ENCODE measurements at places on chromosomes 11 and 22.

GRCh38 chr22:32558681-32559355 is 84.2 kb downstream of the FBXO7 start:
- DNase-seq: no peak

GRCh38 chr11:65419772-65420481 is 2.7 kb upstream of the NEAT1 start:
- DNase-seq: peak; percentile 48

- no peak for DNase-seq
Measured at GRCh38 chr11:123202155-123203151, 7.4 kb upstream of the CLMP start.

DNA sequence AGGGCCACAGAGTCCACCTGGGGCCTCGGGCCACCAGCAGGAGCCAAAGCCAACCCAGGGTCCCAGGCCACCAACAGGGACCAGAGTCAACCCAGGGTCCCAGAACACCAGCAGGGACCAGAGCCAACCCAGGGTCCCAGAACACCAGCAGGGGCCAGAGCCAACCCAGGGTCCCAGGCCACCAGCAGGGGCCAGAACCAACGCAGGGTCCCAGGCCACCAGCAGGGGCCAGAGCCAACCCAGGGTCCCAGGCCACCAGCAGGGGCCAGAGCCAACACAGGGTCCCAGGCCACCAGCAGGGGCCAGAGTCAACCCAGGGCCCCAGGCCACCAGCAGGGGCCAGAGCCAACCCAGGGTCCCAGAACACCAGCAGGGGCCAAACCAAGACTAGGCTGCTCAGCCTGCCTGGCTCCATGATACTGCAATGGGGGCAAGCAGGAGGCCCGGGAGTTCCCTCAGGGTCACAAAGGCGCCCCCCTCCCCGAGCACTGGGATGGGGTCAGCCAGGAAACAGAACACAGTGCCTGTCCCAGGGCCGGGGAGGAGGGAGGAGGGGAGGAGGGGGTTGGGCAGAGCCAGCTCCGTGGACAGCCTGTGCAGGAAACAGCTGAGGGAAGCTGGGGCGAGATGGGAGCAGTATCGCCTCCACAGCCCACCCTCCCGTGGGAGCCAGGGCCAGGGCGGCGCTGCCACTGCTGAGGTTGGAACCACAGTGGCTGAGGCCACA is 62.0 kb upstream of the PRR5 start:
- DNase-seq: no peak

DNA sequence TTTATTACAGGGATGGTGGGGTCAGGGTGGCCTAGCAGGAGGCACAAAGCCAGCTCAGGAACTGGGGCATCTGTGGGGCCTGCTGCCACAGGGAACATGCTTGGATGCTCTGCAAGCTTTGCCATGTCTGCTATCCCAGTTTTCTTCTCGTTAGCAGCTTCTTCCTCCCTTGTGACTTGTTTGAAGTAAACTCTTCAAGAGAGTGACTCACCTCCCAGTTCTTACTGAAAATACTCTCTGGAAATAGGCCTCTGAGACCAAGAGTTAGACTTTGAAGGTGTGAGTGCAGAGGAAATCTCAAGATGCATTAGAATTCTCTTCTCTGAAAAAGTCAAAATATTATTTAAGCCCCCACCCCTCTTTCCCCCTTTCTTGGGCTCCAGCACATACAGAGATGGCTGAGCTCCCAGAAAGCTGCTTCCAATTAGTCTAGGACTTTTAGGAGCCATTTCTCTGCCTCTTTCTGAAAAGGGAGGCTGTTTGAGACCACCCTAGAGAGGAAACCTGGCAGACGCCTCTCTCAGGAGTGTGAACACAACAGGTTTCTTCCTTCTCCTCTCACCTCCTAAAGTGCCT is 15.1 kb downstream of the CWC15 start:
- no peak for DNase-seq

GRCh38 chr11:65868907-65869306 is 3.7 kb downstream of the EFEMP2 start:
- DNase-seq: no peak

GRCh38 chr11:12042215-12042676 is 33.8 kb upstream of the DKK3 start:
- DNase-seq: no peak

DNA sequence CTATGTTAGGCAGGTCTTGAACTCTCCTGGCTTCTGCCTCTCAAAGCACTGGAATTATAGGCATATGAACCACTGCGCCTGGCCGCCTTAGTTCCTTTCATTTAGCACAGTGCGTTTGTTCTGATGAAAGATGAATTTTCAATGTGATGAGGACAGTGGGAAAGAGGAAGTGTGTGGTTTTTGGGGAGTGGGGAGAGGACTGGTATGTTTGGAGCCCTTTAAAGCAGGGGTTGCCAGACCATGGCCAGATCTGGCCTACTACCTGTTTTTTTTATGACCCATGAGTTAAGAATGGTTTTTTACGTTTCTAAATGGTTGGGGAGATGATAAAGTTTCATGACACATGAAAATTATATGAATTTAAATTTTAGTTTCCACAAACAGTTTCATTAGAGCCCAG is 12.5 kb downstream of the ATXN10 start:
- no peak for DNase-seq

- no peak for DNase-seq
Measured at GRCh38 chr22:49829044-49829853, 1.6 kb upstream of the BRD1 start.

- no peak for DNase-seq
Measured at GRCh38 chr11:58998480-58999290, 59.4 kb downstream of the GLYATL1 start.

DNA sequence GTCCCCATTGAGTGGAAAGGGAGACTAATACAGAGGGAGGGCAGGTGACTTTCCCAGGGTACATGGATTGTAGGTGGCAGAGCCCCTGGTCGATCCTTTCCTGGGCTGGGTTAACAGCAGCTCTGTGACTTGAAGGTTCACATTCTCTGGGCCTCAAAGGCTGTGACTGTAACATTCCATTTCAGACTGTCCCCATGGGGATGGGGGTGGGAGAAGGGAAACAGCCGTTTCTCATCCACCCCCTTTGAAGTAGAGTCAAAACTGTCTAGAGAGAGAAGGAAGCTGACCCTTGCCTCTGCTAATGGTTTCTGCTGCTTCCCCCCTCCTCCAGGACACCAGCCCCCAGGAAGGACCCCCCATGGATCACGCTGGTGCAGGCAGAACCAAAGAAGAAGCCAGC is 19.2 kb downstream of the MICALL1 start:
- no peak for DNase-seq

DNA sequence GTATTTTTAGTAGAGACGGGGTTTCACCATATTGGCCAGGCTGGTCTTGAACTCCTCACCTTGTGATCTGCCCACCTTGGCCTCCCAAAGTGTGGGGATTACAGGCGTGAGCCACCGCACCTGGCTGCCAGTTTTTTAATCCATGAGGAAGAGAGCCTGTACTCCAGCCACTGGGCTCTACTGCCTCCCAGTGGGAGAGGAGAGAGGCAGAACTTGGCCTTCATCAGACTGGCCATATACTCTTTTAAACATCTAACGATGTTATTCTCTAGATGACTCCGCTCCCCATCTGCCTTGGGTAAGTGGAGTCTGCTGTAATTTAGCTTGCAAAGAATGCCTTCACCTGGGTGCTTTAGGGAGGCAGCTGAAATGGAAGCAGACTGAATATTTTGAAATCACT is 34.6 kb downstream of the SLC6A5 start:
- DNase-seq: no peak

DNA sequence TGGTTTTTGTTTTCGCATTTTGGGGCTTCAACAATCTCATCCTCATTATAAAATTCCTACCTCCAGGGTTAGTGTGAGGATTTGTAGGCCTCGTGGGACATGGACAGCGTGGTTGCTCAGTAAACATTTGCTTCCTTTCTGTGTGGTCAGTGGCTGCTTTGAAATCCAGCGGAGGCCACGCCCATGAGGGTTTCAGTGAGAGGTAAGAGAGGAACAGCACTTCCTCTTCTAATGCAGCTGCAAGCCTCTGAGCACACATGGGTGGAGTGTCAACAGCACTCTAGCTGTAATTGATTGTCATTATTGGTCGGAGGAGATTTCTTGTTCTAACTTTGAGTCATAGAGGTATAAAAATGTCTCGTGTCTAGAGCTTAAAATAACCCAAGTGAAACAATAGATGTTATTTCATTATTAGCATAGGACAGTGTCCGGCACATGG is 6.0 kb upstream of the ARHGAP42 start:
- no peak for DNase-seq

GRCh38 chr22:17841836-17842235 is 67.6 kb upstream of the BID start:
- DNase-seq: no peak

DNA sequence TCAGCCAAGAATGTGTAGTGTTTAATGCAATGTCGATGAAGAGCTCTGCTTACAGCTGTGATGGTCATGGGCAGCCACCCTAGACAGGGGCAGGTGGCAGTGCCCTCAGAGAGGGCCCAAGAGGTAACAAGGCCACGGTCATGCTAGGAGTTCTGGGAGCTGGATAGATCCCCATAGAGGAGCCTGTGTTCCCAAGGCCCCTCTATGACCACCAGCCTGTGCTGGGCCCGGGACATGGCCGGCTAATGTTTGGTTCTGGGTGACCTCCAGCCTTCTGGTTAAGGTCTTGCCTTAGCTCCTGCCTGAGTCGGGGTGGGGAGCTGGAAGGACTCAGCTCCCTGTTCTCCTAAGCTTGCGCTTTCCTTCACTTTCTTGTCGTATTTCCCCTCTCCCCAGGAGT is 65.1 kb downstream of the GRIK4 start:
- no peak for DNase-seq

GRCh38 chr11:15490535-15490934 is 375.8 kb downstream of the INSC start:
- DNase-seq: no peak

DNA sequence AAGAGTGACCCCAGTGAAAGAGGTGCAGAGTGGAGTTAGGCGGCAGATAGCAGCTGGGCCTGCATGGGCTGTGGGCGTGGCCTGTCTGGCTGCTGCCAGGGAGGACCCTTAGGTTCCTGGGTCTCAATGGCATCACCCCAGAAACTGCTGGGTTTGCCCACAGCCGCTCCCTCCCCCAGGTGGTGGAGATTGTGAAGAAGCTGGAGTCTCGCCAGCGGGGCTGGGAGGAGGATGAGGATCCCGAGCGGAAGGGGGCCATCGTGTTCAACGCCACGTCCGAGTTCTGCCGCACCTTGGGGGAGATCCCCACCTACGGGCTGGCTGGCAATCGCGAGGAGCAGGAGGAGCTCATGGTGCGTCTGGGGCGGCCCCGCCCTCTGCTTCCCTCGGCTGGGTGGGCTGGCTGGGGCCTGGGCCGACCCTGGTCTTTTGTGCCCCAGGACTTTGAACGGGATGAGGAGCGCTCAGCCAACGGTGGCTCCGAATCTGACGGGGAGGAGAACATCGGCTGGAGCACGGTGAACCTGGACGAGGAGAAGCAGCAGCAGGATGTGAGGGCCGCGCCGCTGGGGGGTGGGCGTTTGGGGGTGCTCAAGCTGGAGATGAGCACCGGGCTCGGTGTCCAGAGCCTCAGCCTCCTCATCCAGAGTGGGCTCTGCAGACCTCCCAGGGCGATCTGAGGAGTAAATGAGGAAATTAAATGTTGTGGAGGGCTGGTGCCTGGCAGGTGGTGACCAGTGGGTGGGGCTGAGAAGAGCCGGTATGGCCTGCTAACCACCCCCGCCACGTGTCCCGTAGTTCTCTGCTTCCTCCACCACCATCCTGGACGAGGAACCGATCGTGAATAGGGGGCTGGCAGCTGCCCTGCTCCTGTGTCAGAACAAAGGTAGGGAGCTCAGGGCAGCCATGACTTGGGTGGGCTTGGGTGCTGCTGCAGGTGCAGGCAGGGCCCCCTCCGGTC is 15.0 kb downstream of the SART1 start:
- no peak for DNase-seq

GRCh38 chr11:77503006-77503405 is 29.1 kb upstream of the PAK1 start:
- DNase-seq: no peak

GRCh38 chr11:11366793-11367192 is 13.7 kb upstream of the CSNK2A3 start:
- no peak for DNase-seq

DNA sequence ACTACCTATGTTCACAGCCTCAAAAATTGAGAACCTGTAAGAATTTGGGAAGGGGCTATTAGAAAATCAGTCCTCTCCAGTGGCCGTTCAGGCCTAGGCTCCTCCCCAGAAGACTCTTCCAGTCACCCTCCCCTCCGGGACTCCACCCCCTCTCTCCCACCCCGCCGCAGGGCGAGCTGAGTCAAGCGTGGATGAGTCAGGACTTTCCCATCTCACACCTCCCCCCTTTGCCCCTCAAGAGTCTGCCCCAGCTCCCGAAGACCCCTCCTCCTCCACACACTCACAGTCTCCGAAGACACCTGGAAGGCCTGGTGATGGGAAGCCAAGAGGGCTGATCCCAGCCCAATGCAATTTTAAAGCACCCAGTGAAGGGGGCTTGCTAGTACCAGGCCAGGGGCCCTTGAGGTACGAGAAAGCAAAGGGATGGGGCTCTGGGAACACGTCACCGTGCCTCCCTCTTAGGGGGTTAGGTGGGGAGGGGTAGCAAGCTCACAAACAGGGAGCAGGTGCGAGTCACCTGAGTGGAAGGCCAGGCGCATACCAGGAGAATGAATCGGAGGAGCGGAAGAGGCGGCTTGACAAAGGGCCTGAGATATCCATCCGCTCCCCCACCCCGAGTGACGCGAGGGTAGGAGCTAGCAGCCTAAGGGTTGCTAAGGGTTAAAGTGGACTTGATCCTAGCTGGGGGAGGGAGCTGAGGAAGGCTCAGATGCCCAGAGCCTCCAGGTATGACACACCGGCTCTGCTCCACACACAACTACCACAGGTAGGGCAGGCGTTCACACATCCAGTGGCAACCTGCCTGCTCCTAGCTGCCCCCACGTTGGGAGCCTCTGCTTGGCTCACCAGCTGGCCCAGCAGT is 13.6 kb downstream of the BCL9L start:
- peak; percentile 74 for DNase-seq

DNA sequence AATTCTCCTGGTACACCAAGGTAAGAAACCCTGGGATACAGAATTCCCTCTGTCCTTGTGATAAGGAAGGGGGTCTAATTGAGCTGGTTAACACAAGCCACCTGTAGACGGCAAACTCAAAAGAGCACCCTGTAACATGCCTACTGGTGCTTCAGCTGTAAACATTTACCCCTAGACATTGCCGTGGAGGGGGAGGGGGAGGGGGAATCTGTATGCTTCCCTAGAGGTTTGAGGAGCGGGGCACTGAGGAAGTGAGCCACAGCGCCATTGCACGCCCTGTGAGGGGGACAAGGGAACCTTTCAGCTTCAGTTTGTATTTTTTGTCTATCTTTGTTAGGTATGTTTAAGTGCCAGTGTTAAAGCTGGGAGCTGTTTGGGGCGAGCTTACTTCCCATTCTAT is 99.8 kb downstream of the AASDHPPT start:
- no peak for DNase-seq

- no peak for DNase-seq
Measured at GRCh38 chr11:20483931-20484330, 96.4 kb downstream of the PRMT3 start.
